ENCODE measurements at places on chromosomes 16 and 17.

- DNase-seq = no peak
- H3K27me3 ChIP-seq = no peaks in the 10 kb centered on the region
- H3K4me1 ChIP-seq = peaks cover 20% of the 10 kb centered on the region
- no peak overlapping the region for H3K4me3 ChIP-seq
These were observed 27.5 kb downstream of the EPN2 start for GRCh38 chr17:19264681-19265080.

- H3K27me3 ChIP-seq = no peaks in the 10 kb centered on the region
- DNase-seq = no peak
- H3K4me3 ChIP-seq = no peak overlapping the region
- no peak overlapping the region for H3K27ac ChIP-seq
- no peaks in the 10 kb centered on the region for H3K4me1 ChIP-seq
These were observed 30.8 kb upstream of the CBLN1 start for GRCh38 chr16:49312389-49312985.

GRCh38 chr16:57711346-57711745 is 16.7 kb downstream of the DRC7 start:
- no peak overlapping the region for H3K4me3 ChIP-seq
- 0 out of 2 replicates have a peak, but pooled peaks cover 11% of the 10 kb centered on the region for H3K4me1 ChIP-seq
- DNase-seq = peak; percentile 10
- no peak overlapping the region for H3K27ac ChIP-seq
- no peaks in the 10 kb centered on the region for H3K36me3 ChIP-seq

DNA sequence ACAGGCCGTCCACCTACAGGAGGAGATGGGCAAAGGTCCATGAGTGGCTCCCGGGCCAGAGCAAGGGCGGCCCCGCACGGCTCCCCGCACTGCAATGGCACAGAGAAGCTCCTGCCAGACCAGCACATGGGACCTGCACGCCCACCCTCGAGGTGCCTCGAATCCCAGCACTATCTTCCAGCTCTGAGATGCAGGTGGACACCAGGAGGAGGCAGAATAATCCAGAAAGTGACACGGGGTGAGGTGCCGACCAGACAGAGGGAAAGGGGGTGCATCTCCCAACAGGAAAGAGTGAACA is 26.5 kb upstream of the C16orf95 start:
- no peaks in the 10 kb centered on the region for H3K4me1 ChIP-seq
- peaks cover 4% of the 10 kb centered on the region for H3K36me3 ChIP-seq
- no peaks in the 10 kb centered on the region for H3K27me3 ChIP-seq
- H3K4me3 ChIP-seq = no peak overlapping the region

DNA sequence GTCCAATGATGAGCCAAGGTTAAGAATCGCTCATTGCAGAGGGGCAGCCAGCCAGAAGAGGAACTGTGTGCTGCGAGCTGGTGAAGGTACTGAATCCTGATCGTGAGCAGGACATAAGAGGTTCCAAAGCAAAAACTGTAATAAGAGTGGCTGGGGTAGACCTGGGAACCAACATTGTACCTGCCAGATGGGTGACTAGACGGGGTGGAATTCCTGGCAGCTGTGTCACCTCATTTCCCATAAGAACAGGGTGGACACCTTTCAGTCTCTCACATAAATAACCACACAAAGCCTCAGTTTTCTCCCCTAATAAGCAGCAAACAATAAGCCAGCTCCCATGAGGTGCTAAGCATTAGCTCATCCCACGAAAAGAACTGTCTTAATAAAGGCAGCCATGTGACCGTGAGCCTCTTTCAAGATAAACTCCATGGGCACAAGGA is 290.3 kb downstream of the SOX9 start:
- H3K27ac ChIP-seq = peak overlapping the region; percentile 77
- no peaks in the 10 kb centered on the region for H3K27me3 ChIP-seq
- DNase-seq = no peak
- H3K4me3 ChIP-seq = no peak overlapping the region
- H3K4me1 ChIP-seq = peaks cover 79% of the 10 kb centered on the region

DNA sequence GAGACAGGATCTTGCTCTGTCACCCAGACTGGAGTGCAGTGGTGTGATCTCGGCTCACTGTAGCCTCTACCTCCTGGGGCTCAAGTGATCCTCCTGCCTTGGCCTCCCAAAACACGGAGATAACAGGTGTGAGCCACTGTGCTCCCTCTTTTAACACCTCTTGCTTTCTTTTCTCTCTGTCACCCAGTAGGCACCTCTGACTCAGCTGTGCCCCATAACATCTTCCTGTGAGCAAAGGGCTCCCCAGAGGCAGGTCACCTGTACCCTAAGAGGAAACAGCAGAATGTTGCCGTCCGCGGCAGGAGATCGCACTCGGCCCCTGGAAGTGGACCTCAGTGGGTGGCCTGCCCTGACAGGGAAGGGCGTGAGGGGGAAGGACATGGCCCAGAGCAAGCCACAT is 918 bp upstream of the NLRC3 start:
- H3K27me3 ChIP-seq = no peaks in the 10 kb centered on the region
- H3K36me3 ChIP-seq = no peaks in the 10 kb centered on the region
- no peak overlapping the region for H3K27ac ChIP-seq
- no peak for DNase-seq
- H3K4me3 ChIP-seq = no peak overlapping the region

DNA sequence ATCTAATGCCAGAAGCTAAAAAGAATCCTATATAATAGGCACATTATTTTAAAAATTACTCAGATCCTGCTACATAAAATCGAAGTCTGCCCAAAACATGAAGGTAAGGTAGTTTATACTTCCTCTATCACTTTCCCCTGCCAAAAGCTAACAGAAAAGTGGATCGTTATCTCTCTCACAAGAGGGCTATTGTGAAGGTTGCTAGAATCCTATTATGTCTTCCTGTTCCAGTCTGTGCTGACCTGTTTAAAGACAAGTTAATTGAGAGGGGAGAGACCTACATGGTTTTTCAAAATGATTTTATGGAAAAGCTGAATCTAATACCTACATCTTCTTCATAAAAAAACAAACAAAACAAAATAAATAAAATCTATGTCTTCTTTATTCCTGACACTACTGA is 1410.9 kb upstream of the CDH8 start:
- H3K36me3 ChIP-seq = no peaks in the 10 kb centered on the region
- no peaks in the 10 kb centered on the region for H3K27me3 ChIP-seq
- no peak overlapping the region for H3K4me3 ChIP-seq
- no peak for DNase-seq
- no peak overlapping the region for H3K27ac ChIP-seq

DNA sequence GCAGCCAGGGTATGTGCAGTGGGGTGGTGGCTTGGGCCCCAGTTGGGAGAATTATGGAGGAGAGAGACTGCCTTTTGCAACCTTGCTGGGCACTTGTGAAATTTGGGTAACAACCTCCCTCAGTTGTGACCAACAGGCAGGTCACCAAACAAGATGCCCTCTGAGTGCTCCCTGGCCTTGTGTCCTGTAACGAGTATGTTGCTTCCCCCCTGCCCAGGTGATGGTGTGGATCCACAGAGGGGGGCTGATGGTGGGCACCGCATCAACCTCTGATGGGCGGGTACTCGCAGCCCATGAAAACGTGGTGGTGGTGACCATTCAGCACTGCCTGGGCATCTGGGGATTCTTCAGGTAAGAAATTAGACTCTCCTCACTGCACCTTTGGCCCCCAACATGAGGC is 74.3 kb downstream of the SLC6A2 start:
- DNase-seq = no peak
- no peaks in the 10 kb centered on the region for H3K27me3 ChIP-seq
- no peak overlapping the region for H3K4me3 ChIP-seq
- H3K27ac ChIP-seq = no peak overlapping the region
- H3K4me1 ChIP-seq = no peaks in the 10 kb centered on the region
- H3K36me3 ChIP-seq = no peaks in the 10 kb centered on the region

GRCh38 chr17:28078341-28079229 is 36.1 kb downstream of the NLK start:
- peaks cover 34% of the 10 kb centered on the region for H3K4me1 ChIP-seq
- DNase-seq = no peak
- no peaks in the 10 kb centered on the region for H3K36me3 ChIP-seq

GRCh38 chr17:74754832-74755231 is 6.4 kb downstream of the NHERF1 start:
- no peak overlapping the region for H3K4me3 ChIP-seq
- peaks cover 58% of the 10 kb centered on the region for H3K4me1 ChIP-seq
- peak overlapping the region; percentile 25 for H3K27ac ChIP-seq
- DNase-seq = no peak
- H3K36me3 ChIP-seq = peaks cover 5% of the 10 kb centered on the region

Data from Caco-2 (cell line).